Activated CD8-positive, alpha-beta T cell treated with anti-CD3 and anti-CD28 coated beads for 36 hours (primary cell): ENCODE measurements at places on chromosomes 5 and 9.

- DNase-seq: peak; percentile 1
These were observed 40.6 kb upstream of the ZNG1F start for GRCh38 chr9:41229408-41230401.

DNA sequence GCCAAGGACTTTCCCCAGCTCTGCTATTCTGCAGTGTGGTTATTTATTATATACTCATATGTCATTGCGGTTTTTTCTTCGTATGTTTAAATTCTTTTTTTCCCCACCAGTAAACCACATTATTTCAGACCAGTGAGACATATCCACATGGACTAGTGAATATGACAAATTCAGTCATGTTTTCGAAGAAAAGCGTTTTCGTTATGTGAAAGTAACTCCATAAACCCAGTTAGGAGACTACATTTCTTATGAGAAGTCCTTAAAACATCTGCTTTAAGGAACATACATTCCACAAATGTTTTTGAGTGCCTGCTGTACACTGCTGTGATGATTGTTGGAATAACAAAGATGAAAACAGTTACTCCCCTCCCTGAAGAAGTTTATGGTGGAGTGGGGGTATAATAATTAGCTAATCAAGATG lies 591.8 kb upstream of the CLINT1 start:
- no peak for DNase-seq

DNA sequence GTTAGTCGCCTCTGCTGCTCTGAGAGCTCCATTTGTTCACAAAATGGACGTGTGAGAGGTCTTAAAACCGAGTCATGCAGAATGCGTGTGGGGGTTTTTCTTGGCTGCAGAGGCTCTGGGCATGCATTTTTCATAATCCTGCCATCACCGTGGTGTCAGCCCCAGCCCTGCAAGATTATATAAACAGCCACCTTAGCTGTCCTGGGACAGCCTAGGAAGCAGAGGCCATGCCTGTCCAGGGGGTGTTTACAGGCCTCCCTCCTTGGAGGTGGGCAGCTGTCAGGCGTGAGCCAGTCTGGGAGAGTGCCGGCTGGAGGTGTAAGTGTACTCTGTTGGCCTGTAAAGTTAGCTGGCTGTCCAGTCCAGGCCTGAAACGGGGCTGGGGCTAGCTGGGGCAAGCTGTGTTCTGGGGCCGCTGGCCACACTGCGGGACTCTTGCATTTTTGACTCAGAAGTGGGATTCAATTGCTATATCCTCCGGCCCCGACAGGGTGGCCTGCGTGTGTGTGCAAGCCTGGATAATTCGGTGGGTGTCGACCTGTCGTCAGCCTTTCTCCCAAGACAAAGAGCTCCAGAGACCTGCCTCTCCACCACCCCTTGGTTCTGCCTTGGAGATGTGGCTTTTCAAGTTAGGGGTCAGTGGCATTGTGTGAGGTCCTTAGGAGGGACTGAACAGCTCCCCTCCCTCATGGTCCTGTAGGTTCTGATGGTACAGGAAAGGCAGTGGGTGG lies 2.4 kb downstream of the WNK2 start:
- DNase-seq: no peak

- DNase-seq: no peak
These were observed 368.0 kb upstream of the SEMA6A start for GRCh38 chr5:116942622-116943021.

- DNase-seq: peak; percentile 11
These were observed 342.9 kb upstream of the RPS23 start for GRCh38 chr5:82620957-82621600.

GRCh38 chr9:114570742-114571141 lies 16.8 kb upstream of the ATP6V1G1 start:
- no peak for DNase-seq
